Prostate gland (tissue), 2 donors: ENCODE measurements at places on chromosomes 5 and 9. TPM values are rescaled to one million over a fixed set of nuclear protein-coding genes. Genes with fewer than 3 reads are reported as not detected.

- DNase-seq: no peak
Measured at GRCh38 chr5:41842777-41843176, 27.4 kb downstream of the OXCT1 start.

DNA sequence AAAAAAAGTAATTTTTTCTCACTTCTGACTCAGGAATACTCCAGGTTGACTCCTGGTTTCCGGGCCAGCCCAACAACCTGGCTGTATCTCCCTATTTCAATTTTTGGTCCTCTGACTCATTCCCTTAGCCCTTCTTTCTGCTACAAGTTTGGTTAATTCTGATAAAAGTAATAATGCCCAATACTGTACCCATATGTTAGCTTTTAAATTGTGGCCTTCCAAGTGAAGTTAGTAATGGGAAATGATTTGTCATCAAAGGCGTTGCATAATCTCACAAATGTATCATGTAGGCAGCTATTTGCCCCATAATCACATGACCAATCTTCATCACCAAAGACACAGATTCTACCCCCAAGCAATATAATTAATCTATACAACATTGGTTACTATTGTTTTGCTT lies 31.1 kb upstream of the BNC2 start:
- no peak for DNase-seq

GRCh38 chr5:160496334-160496733 lies 74.7 kb downstream of the PTTG1 start:
- DNase-seq: no peak

GRCh38 chr5:73969195-73970036 lies 343.4 kb downstream of the ARHGEF28 start:
- DNase-seq: no peak

DNA sequence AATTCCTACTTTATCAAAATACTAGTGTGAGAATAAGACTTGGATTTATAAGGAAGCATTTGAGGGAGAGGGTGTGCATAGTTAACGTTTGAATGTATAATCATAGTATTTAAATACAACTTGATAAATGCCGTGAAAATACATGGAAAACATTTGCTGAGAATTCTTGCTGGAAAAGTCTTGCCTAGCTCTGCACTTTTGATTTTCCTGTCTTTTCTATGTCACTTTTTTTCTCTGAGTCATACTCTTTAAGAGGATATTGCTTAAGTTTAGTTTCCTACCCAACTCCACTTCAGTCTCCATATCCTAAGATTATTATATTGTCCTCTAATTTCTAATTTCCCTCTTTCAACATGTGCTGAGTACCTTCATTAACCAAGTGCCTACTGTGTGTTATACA lies 616.6 kb upstream of the SEMA6A start:
- no peak for DNase-seq

DNA sequence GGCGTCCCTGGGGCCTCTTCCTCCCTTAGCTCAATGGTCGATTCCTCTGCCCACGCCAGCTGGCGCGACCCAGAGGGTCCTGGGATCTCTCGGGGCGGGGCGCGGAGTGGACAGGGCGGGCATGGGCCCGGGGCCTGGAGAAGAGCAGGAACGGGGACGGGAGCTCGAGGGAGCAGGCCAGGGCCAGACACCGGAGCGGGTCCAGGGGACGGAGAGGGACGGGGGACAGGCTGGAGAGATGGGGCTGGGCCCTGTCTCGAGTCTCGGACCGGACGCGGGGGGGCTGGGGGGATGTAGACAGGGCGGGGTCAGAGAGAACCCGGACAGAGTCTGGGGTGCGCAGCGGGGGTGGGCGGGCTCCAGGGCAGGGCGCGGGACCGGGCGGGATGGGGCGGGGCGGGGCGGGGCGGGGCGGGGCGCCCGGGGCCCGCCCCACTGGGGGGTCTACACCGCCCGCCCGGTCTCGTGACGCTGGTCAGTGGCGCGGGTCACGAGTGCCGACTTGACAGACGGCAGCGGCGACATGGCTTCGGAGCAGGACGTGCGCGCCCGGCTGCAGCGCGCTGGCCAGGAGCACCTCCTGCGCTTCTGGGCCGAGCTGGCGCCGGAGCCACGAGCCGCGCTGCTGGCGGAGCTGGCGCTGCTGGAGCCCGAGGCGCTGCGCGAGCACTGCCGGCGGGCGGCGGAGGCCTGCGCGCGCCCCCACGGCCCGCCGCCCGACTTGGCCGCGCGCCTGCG lies at the start of gene UAP1L1:
UAP1L1 (plus strand) TSS at position 508 of the 738 bp plus-strand sequence; CDS start at position 524, 16 bp downstream.
- DNase-seq: peak; percentile 78

DNA sequence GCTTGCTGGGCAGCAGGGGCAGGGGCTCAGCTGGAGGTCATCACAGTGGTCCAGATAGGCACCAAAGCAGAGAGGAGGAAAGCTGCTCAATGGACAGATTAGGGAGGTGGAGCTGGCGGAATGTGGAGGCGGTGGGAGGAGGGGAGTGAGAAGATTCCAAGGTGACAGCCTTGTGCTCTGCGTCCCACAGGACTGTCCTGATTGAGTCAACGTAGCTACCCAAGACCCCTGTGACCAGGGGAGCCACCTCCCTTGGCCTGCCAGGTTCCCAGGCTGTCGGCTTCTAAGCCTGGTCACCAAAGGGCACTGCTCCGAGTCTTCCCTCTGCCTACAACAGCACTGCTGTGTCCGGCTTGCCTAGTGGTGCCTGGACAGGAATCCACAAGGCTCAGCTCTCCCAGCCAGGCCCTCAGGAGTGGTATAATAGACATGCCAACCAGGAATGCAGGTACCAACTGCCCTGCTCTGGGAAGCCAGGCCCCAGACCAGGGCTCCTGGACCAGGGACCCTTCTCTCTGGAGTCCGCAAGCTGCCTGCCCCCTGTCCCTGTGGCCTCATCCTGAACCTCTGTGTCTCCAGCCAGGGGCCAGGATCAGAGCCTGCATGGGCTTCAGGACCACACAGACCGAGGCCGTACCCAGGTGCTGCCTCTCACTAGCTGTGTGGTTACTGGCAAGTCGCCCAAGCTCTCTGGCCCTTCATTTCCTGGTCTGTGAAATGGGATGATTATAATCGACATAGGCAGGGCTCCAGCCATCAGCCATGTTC lies 67.9 kb downstream of the STK10 start:
- DNase-seq: no peak

GRCh38 chr5:72510610-72511181 lies 3.5 kb upstream of the ZNF366 start:
- no peak for DNase-seq

The PDZD2 gene
- 59.5 TPM for total RNA-seq

DNA sequence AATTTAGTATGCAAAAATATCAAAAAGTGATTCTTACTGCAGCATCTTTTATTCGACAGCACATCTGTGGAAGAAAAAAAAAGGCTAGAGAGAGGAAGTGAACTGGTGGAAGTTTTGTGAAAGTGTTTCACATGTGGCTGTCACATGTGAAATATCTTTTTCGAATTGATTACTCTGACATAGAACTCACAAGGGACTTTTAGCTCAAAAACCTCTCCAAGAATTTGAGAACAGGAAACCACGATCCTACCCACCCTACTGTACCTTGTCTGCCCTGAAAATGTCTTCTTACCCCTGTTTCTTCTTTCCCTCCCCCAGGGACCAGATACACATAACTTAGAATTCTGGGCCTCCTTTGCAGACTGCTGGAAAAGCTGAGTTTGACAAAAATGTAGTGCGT lies 106.5 kb upstream of the PRRC1 start:
- no peak for DNase-seq

The MYMK gene
- not detected for total RNA-seq

GRCh38 chr5:145347026-145347616 lies 488.0 kb downstream of the PRELID2 start:
- DNase-seq: no peak

The ZSWIM6 gene
- 13.7 TPM for total RNA-seq

- no peak for DNase-seq
Measured at GRCh38 chr9:129669946-129670345, 4.5 kb downstream of the PRRX2 start.

- DNase-seq: no peak
Measured at GRCh38 chr9:99021512-99021911, 77.8 kb downstream of the COL15A1 start.

DNA sequence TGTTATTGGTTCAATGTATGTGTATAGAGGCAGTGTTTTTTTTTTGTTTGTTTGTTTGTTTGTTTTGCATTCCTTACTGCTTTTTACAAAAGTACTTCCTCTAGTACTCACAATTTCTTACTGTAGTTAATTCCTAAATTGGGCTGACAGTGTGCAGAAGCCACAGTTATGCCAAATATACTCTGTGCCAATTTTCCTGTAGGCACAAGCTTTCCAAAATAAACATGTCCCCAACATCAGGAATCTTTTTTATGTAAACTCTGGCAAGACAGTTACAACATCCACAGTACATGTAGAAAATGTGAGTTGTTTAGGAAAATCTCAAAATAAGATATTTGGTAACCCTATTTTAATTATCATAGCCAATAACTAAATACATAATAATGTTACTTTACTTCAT lies 161.6 kb upstream of the TSLP start:
- DNase-seq: no peak

- DNase-seq: no peak
Measured at GRCh38 chr5:106414342-106414741, 1256.4 kb downstream of the EFNA5 start.

- no peak for DNase-seq
Measured at GRCh38 chr5:113215401-113216060, 219.3 kb downstream of the TSSK1B start.

The UBE2D2 gene
- 90.3 TPM for total RNA-seq

GRCh38 chr9:134343637-134344036 lies 17.4 kb downstream of the RXRA start:
- no peak for DNase-seq

The LCN12 gene
- 13.7 TPM for total RNA-seq

- DNase-seq: no peak
Measured at GRCh38 chr5:72235725-72236124, 84.3 kb downstream of the MRPS27 start.

The SCGB3A2 gene
- not detected for total RNA-seq

The CDKN2B gene
- total RNA-seq: 5.4 TPM

The MUSK gene
- 7.6 TPM for total RNA-seq
